NCI-H1436 treated with DMSO at 0.1 percent for 48 hours (cell line): ENCODE measurements at places on chromosomes 12 and 14.

DNA sequence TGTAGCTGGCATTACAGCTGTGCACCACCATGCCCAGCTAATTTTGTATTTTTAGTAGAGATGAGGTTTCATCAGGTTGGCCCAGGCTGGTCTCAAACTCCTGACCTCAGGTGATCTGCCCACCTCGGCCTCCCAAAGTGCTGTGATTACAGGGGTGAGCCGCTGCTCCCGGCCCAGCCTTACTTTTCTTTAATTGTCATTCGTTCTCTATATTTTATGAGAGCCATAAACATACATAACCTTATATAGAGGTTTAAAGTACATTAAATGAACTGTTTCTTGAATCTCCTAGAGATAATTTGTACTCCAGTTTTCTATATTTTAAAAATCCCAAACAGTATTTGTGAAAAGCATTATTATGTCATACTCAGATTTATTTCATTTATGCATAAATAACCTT is 98.6 kb downstream of the SYNE2 start:
- no peak for DNase-seq

- no peak for DNase-seq
Measured at GRCh38 chr14:95664066-95664465, 22.2 kb upstream of the TCL1B start.

DNA sequence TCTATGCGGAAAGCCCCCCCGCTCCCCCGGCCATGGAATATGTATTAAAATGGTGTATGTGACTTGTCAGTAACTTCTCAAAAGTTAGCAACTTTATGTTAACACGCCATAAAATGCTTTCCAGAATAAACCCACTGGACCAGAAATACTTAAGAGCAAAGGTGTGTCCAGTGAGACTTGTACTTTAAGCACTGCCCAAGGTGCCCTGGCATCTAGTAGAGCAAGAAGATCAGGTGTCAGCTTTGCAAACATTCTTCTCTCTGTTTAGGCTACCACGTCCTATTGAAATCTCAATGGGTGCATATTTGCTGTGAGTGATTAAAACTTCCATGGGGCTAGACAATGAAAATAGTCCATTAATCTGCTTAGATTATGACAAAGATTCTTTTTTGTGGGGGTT is 201.2 kb downstream of the ESR2 start:
- DNase-seq = no peak

- no peak for DNase-seq
Measured at GRCh38 chr12:51188359-51189051, 15.6 kb upstream of the TFCP2 start.

GRCh38 chr12:52582971-52583456 is 9.4 kb upstream of the KRT74 start:
- DNase-seq = peak; percentile 10

- no peak for DNase-seq
Measured at GRCh38 chr14:33682760-33683159, 268.1 kb downstream of the EGLN3 start.

DNA sequence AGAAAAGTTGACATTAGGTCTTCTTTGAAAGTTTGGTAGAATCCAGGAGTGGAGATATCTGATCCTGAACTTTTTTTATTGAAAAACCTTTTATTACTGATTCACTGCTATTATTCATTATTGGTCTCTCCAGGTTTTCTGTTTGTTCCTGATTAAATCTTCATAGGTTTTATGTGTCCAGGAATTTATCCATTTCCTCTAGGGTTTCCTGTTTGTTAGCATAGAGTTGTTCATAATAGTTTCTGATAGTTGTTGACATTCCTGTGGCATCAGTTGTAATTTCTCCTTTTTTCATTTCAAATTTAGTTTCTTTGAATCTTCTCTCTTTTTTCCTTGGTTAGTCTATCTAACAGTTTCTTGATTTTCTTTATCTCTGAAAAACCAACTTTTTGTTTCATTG is 370.3 kb downstream of the SLC6A15 start:
- DNase-seq = no peak

DNA sequence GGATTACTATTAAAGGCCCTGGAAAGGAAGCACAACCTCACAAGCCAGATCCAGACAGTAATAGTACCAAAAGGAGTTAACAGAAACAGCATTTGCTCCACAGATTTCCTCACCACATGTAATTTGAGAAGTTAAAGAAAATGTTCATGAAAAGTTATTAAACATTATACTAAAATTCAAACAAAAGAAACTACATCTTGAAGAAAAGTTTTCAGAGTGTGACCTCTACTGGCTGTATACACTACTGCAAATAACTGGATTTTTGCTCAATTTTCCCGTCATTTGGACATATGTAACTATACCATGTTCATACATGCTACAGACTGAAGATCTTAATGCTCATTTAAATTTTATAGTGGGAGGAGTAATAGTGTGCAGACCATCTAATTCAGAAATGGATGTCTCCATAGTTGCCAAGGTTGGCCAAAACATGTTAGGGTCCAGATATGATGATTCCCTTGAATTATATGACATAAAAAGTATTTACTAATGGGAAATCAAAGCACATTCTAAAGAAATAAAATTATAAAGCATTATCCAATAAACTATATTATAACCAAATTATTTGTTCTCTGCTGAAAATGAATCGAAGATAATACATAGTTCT is 5.6 kb downstream of the KRR1 start:
- DNase-seq = no peak

DNA sequence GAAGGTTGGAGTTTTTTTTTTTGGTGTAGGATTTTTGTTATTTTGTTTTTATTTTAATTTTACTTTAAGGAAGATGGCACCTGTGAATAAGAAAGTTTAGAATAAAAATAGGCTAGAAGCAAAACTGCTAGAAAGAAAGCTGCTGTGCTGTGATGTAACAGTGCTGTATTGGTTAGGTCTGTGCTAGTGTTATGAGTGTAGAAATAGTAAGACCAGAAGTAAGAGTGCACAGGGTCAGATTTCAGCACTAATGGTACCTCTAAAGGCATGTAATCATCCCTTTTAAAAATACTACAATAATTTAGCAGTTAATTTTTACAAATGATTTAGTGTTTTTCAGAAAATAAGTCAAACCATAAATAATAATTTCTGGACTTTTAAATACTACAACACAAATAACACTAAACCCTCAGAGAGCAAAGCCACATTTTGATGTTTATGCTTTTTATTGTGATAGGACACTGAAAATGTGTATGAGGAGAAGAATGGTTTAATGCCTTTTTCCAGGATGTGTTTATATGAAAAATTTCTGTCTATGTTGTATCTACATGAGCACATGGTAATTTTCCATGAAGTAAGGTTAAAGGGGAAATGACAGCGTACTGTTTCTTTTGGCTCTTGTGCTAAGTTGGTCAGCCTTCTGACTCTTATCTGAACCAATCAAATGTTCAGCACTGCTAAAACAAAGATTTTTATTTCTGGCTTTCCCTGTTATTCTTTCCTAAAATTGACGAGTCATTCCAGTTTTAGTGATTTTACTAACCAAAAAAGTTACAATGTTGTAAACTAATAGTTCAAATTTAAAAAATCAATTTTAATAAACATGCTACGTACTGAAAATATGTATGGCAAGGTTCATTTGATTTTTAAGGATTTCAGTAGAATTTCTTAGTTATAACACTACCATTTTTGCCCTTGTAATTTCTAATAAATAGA is 96.1 kb downstream of the PPHLN1 start:
- DNase-seq = no peak

DNA sequence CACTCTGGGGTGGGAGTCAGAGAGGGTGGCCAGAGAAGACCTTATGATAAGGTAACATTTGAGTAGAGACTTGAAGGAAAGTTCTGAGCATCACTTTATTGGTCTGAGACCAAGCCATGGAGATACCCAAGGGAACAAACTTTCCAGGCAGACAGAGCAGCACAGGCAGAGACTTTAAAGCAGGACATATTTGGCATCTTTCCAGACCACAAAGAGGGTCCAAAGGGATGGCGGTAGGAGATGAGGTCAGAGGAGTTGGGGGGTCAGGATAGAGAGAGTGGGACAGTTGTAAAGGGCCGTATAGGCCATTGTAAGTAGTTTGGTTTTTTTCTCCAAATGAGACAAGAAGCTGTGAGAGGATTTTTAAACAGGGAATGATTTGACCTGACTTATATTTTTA is 344.4 kb downstream of the SEC23A start:
- no peak for DNase-seq
